ENCODE measurements at places on chromosomes 7 and 10. TPM values are rescaled to one million over a fixed set of nuclear protein-coding genes. Genes with fewer than 3 reads are reported as not detected.

GRCh38 chr10:60414877-60415585, 25.4 kb upstream of the ANK3 start:
- peak; percentile 35 for DNase-seq

GRCh38 chr10:117762819-117763172, 220.2 kb downstream of the EMX2 start:
- DNase-seq: peak; percentile 64

GRCh38 chr10:1281405-1281782, 225.2 kb downstream of the WDR37 start:
- no peak for DNase-seq

GRCh38 chr10:21336476-21337170, 188.9 kb downstream of the SKIDA1 start:
- DNase-seq: peak; percentile 83

GRCh38 chr7:129315960-129316359, 91.1 kb downstream of the AHCYL2 start:
- DNase-seq: no peak

The ATRNL1 gene
- total RNA-seq: 4.9 TPM
